ENCODE measurements at places on chromosomes 4 and X.

DNA sequence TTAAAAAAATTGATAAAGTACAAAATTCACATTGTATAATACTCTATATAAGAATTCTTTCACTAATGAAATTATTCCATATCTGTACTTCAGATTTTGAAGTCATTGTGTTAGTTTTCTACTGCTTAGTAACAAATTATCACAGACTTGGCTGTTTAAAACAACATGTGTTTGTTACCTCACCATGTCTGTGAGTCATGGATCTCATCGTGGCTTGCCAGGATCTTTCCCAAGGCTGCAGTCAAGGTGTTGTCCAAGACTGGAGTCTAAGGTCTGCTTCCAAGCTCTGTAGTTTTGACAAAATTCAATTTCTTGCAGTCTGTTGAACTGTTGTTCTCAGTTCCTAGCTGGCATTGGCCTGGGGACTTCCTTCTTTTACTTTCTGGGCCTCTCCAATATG is 1286.9 kb downstream of the ADGRL3 start:
- DNase-seq, result no peak

- no peak for DNase-seq
Observed at GRCh38 chr4:158538911-158539310, 17.2 kb downstream of the RXFP1 start.

GRCh38 chr4:38815885-38816782 is 11.5 kb upstream of the TLR1 start:
- DNase-seq, result no peak

GRCh38 chr4:20592663-20593062 is 107.6 kb upstream of the PACRGL start:
- DNase-seq, result no peak

- no peak for DNase-seq
Observed at GRCh38 chrX:26376037-26376708, 160.2 kb downstream of the MAGEB5 start.

DNA sequence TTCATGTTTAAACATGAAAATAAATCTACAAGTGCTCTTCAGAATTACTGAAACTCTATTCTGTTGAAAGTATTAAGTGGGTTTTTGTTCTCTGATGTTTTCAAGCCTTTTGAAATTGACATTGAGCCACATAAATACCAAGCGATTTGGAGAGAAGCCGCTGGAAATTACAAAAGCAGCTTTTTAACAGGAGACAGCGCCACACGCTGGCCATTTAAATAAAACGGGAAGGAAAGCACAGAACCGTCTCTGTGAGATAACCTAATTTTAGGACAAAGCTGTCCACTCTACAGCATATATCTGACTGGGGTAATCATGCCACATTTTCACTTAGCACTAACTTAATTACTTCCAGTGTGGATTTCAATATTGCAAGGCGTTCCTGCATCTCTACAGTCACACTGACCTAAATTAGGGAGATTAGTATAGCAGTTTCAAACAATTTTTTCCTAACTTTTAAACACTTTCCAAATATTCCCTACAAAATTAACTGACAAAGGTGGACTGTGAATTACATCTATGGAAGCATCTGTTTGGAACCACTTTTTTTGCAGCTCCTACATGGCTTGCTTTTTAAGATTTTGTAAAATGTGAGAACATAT is 6.8 kb upstream of the ANOS1 start:
- no peak for DNase-seq
